GM20000 (cell line): ENCODE measurements at places on chromosomes 5 and 9.

GRCh38 chr5:175820230-175820629 lies 51.1 kb upstream of the CPLX2 start:
- no peak for DNase-seq

GRCh38 chr9:91422758-91423711 lies 597 bp downstream of the NFIL3 start:
- peak; percentile 80 for DNase-seq

DNA sequence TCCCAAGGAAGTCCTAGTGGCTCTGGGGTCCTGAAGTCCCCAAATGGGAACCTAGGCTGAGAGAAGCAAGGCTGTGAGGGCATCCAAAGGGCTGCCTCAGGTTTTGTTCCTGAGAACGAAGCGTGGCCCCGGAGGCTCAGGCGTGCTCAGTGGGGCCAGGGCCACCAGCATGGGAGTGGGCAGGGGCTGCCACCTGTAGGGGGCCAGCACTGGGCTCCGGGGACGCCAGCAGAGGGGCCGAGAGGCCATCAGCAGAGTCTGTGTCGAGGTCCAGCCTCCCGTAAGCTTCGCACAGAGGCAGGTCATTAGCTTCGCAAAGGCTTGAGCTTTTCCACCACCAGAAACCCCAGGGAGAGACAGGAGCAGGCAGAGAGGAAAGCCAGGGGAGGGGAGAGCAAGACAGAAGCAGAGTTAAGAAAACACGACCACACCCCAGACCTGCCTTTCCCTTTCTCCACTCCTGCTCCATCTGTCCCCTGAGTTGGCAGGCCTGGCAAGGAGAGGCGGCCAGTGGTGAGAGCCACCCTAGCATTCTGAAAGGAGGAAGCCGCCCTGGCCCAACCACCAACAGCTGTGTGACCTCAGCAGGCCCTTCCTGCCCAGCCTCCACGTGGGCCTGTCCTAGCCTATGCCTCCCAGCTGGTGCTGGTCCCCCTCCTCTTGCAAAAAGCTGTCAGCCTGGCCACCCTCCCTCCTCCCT lies 5.5 kb upstream of the SURF6 start:
- no peak for DNase-seq

GRCh38 chr5:41465493-41466171 lies 44.8 kb downstream of the PLCXD3 start:
- no peak for DNase-seq

GRCh38 chr5:66675406-66675805 lies 79.2 kb downstream of the MAST4 start:
- DNase-seq: no peak

GRCh38 chr5:52725065-52725746 lies 62.5 kb upstream of the ITGA1 start:
- peak; percentile 21 for DNase-seq

DNA sequence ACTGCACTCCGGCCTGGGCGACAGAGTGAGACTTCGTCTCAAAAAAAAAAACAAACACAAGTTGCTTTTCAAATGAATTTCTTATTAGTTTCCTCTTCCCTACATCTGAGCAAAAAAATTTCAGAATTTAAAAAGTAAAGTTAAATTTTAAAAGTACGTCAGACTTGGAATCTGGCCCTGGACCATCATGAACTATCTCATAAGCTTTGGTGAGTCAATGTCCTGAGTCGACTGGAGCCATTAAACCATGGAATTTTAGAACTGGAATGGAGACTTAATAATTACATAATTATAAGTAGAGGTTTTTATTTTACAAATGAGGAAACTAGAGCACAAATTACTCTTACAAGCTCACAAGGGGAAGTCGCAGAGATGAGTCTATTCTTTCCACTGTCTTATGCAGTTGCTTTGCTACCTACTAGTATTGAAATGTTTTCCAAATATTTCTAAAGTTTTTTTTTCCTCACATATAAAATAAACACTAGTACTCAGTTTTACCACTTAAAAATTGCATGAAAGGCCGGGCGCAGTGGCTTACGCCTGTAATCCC lies 98.0 kb upstream of the ZNF608 start:
- DNase-seq: no peak

- no peak for DNase-seq
These were observed 198.8 kb downstream of the MAPKAP1 start for GRCh38 chr9:125508249-125508648.

- no peak for DNase-seq
These were observed 95.7 kb downstream of the KCNT1 start for GRCh38 chr9:135797507-135798262.

DNA sequence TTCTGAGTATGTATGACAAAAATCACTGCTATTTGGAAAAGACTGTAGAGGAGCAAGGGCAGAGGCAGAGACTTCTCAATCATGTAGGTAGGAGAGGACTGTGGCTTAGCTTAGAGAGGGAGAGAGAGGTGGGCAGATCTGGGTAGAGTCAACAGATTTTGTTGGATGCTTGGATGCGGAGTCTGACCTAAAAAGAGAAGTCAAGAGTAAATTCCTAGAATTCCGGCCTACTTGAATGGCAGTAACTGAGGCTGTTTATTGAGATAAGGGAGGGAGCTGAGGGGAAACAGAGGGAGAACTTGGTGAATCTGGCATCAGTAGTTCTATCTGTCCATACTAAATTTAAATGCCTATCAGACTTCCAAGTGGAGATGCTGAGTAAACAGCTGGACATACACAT lies 2.4 kb downstream of the TICAM2 start:
- no peak for DNase-seq

GRCh38 chr5:134142052-134142451 lies 27.6 kb downstream of the TCF7 start:
- no peak for DNase-seq

DNA sequence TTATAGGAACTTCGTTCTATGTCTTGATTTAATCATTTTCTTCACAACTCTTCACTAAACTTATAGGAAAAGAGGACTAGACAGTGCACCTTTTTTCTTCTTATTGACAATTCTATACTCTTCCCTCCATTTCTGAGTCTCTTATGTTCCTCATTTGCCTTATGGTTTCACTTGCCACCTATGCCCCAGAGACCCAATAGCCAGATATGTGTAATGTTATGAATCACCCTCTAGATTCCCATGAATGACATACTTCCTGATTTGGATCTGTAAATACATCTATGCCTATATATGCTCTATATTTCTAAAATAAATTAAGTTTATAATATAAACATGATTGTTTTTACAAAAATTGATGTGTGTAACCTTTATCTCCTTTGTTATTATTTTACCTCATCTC lies 514.1 kb upstream of the MEF2C start:
- no peak for DNase-seq

- peak; percentile 40 for DNase-seq
These were observed 170.9 kb downstream of the PALM2AKAP2 start for GRCh38 chr9:109950710-109951443.
